ENCODE measurements at places on chromosomes 3 and 15. TPM values are rescaled to one million over a fixed set of nuclear protein-coding genes. Genes with fewer than 3 reads are reported as not detected.
A peak's percentile ranks its signal among the peaks of the same experiment; 100 is the strongest.

GRCh38 chr3:49500732-49501609 lies 30.9 kb downstream of the DAG1 start:
- DNase-seq = peak; percentile 40

DNA sequence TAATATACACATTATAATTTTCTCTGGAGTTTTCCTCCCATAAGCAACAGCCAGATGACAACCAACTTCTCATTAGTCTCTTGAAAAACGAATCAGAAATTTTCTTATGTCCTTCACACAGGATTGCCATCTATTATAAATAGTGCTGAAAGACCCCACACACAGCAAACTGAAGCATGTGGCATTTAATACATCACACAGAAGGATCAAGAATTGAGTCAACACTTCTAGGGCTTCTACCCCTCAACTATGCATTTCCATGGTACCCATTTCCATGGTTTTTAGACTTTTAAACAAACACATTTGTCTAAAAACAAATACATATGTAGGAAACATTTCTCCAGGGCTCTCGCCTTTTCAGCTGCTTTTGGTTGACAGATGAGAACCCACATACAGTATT lies 282.1 kb downstream of the ZBTB20 start:
- DNase-seq = no peak

GRCh38 chr3:156290924-156291271 lies 170.5 kb downstream of the KCNAB1 start:
- DNase-seq = no peak

GRCh38 chr3:84066915-84067314 lies 891.9 kb upstream of the CADM2 start:
- no peak for DNase-seq

DNA sequence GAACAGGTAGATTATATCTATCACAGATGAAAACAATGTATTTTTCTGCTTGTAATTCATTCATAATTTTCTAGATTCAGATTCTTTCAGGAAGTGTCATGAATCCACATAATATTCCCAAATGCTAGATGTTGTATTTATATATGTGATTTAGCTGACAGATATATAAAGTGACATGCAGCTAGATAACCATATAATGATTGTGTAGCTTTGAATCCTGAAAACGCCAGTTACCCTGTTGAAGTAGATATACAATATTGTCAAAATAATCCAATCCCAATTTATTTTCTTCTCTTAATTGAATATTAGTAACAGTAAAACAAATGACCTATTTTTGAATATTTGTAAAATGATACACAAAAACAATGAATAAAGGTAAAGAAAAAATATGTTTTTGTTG lies 738.4 kb downstream of the CADM2 start:
- no peak for DNase-seq

DNA sequence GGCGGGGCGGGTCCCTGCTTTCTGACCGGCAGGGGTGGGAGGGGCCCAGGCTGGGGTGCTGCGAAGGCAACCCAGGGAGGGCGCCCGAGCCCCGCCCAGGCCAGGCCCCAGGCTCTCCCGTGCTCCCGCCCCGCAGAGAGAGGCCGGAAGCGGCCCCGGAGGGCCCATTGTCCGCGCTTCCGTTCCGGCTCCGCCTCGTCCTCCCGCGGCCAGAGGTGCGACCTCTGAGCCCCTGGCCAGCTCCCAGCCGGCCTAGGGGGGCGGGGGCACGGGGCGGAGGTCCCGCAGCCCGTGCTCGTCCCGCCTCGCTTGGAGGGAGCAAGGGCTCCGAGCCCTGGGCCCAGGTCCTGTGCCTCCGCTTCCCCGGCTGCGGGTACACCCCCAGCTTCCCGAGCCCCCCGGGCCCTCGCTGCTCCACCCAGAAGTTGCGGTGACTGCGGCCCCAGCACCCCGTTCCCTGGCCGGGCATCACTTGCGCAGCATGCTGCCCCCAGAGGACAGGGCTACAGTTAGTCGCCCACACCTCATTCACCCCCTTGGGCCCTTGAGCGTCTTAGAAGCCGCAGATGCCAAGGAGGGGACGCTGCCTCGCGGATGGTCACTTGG lies 20.4 kb upstream of the PLXND1 start:
- peak; percentile 97 for DNase-seq

The SUCLG2 gene
- total RNA-seq = 100 TPM

The ZNF106 gene
- 680 TPM for total RNA-seq
